ENCODE measurements at places on chromosomes 12 and 14. TPM values are rescaled to one million over a fixed set of nuclear protein-coding genes. Genes with fewer than 3 reads are reported as not detected.

DNA sequence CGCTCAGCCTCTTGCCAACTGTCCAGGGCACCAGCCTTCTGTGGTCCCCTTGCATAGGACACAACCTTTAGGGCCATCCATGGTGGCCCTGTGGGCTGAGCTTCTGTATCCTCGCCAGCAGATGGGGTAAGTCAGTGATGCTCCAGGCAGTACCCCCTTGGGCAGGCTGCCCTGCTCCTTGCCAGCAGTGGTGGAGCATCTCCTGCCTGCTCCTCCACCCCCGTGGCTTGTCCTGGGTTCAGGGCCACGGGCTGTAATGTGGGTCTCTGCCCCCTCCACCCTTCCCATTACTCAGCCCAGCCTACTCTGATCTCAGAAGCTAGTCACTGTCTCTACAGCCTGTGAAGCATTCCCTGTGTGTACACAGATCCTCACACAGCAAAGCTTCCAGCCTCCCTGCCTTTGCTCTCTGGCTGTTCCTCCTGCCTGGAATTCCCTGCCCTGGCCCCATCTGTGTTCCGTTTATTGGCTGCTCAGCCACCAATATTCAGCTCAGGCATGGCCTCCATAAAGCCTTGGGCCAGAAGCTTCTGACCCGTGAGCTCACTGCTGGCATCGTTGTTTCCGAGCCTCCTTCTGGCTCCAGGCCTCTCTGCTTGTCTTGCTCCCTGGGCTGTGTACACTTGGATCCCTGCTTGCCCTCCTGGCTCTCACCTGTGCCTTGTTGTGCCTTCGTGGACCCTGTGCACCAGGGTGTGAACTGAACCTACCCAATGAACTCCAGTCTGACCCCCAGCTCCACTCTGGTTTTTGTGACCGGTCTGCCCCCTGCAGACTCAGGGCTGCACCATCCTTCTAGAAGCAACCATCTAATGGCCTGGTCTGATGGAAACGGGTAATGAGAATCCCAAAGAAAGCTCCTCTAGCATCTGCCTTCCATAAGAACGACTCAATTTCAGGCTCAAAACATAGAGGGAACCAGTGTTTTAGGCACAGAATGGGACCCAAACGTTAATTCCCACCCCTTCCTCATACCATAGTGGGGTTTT lies 177.0 kb upstream of the PRMT8 start:
- no peak for DNase-seq

GRCh38 chr12:30874455-30875321 lies 51.9 kb upstream of the TSPAN11 start:
- DNase-seq: no peak

GRCh38 chr14:90996967-90997366 lies 63.5 kb downstream of the RPS6KA5 start:
- DNase-seq: no peak

C12orf50 gene
- 0.17 TPM for polyA plus RNA-seq

LRP10 gene
- 26.8 TPM for polyA plus RNA-seq

DNA sequence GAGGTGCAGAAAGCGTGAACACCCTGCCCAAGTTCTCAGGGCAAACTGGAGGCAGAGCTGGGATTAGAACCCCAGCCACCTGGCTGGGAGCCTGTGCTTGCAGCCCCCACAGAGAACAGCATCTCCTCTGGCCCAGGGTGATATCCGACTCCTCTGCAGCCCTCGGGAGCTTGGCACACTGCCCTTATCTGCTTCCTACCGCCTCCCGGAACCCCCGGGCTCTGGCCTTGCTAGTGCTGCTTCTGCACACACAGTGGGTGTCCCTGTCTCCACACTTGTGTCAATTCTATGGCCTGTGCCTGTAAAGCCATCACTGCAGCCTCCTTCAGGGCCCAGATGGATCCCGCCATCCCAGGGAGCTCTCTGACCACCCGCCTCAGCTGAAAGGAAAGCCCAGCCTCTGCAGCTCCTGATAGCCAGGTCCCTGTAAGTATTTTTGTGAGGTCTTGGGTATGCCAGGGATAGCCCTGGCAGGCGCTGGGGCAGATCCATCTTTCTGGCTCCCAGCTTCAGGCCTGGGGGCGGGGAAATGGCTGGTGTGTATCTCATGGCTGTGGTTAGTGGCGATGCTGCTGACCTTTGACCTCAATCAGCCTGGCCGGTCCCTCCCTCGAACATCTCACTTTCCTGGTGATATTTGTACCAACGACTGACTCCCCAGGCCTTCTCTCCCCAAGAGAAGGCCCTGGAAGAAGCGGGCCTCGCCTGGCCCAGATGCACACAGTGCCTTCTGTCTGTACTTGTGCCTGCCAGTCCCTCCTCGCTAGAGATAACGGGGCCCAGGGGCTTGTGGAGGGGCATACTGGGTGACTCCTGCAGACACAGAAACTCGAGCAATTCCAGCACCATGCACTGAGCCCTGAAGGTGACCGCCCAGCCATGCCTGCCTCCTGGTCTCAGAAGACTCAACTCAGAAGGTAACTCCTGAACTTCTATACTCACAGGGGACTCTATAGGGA lies 183.8 kb downstream of the CALM1 start:
- DNase-seq: no peak

- DNase-seq: no peak
These were observed 413 bp upstream of the TUBA1C start for GRCh38 chr12:49264466-49264872.

RNASE7 gene
- polyA plus RNA-seq: 0.20 TPM

GRCh38 chr14:57769863-57770523 lies 95.9 kb downstream of the SLC35F4 start:
- no peak for DNase-seq

TTC7B gene
- polyA plus RNA-seq: 13.6 TPM
